ENCODE measurements at places on chromosomes 1 and 21.

GRCh38 chr1:165369255-165369848 lies 12.8 kb upstream of the LMX1A start:
- DNase-seq: peak; percentile 51

DNA sequence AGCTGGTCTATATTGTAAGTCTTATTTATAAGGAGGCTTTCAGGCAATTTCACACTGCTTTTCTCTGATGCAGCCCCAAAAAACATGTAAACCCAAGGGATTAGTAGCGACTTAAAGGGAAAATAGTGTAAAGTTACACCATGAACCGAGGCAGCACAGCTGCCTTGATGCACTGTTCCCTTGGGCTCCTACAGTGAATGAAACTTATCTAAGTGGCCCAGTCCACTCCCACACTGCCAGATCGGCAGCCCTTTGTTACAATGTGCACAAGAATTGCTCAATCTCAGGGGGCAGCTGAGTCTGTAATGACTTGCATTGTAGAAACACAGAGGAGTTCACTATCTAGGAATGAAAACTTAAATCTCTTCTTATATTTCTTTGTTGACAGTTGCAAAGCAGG lies 120.8 kb upstream of the ADGRL2 start:
- peak; percentile 69 for DNase-seq

- peak; percentile 74 for DNase-seq
These were observed 40.2 kb downstream of the IL12RB2 start for GRCh38 chr1:67347688-67348472.

- no peak for DNase-seq
These were observed 123.7 kb downstream of the UBE2U start for GRCh38 chr1:64327119-64327518.

- DNase-seq: no peak
These were observed 62.0 kb upstream of the IGSF21 start for GRCh38 chr1:18045621-18046020.

DNA sequence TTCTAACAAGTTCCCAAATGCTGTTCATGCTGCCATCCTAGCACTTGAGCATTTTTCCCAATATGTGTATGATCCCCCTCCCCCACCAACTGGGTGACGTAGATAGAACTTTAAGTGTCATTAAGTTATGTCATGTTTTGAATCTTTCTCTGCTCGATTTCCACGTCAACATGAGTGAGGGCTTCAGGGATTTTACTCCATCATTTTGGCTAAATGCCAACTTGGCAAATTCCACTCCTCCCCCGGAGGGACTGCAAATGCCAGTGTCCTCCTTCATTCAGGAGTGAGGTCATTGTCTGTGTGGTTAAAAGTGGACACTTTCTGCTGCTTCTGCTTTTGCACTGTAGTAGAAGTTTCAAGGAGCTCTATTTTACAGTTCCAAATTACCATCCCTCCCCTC lies 201.7 kb downstream of the FGGY start:
- DNase-seq: peak; percentile 51

GRCh38 chr1:115107516-115108260 lies 18.4 kb upstream of the TSPAN2 start:
- peak; percentile 81 for DNase-seq

GRCh38 chr1:181318858-181319235 lies 164.5 kb upstream of the CACNA1E start:
- DNase-seq: no peak

DNA sequence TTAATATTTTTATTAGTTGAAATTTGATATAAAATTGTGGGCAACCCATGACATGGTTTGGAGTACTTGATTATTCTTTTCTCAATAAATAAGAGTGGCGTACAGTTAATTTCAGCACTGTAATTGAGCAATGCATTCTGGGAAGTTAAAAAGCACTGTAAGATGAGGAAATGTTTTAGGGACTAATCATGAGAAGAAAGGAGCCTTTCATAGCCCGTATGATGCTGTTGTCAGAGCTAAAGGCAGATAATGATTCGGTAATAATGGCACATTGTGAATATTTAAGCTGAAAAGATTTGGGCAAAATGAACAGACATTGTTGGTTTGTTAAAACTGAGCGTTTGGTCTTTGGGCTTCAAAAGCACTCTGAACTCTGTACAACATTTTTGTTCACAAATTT lies 139.3 kb downstream of the NFIA start:
- peak; percentile 28 for DNase-seq

DNA sequence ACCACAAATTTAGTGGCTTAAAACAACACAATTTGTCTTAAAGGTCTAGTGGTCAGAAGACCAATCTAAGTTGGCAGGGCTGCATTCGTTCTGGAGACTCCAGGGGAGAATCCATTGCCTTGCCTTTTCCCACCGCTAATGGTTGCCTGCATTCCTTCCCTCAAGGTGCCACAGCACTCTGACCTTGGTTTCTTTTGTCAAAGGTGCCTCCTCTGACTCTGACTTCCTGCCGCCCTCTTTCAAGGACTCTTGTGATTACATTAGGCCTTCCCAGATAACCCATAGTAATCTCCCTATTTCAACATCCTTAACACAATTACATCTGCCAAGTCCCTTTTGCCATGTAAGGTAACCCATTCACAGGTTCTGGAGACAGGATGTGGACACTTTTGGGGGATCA lies 145.3 kb downstream of the S1PR1 start:
- DNase-seq: no peak

GRCh38 chr1:3222042-3222692 lies 153.2 kb downstream of the PRDM16 start:
- no peak for DNase-seq

GRCh38 chr1:173485401-173485800 lies 8.3 kb downstream of the PRDX6 start:
- DNase-seq: no peak

GRCh38 chr1:185674201-185674600 lies 60.0 kb upstream of the HMCN1 start:
- DNase-seq: no peak

GRCh38 chr1:172697534-172698002 lies 38.7 kb downstream of the FASLG start:
- no peak for DNase-seq

- DNase-seq: peak; percentile 51
These were observed 46.3 kb downstream of the TESK2 start for GRCh38 chr1:45444609-45445131.

GRCh38 chr1:54542120-54542961 lies 5.7 kb upstream of the ACOT11 start:
- DNase-seq: peak; percentile 83

- no peak for DNase-seq
These were observed 520 bp downstream of the CLIC6 start for GRCh38 chr21:34669149-34669879.

DNA sequence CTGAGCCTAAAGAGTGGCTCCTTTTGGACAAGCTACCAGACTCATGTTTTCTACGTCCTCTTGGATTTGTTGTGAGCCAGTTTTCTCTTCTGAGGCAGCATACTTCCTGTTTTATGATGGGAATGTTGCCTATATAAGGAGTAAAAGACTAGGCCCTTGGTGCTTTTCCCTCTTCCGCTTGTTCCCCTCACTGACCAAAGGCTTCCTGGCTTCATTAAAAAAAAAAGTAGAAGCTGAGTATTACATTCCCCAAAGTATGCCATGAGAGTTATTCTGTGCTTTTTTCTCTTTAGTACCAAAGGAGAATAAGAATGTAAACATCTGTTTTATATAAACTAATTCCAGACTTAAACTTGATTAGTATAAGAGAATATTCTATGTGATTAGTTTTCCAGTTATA lies 6.5 kb upstream of the HMCN1 start:
- no peak for DNase-seq

DNA sequence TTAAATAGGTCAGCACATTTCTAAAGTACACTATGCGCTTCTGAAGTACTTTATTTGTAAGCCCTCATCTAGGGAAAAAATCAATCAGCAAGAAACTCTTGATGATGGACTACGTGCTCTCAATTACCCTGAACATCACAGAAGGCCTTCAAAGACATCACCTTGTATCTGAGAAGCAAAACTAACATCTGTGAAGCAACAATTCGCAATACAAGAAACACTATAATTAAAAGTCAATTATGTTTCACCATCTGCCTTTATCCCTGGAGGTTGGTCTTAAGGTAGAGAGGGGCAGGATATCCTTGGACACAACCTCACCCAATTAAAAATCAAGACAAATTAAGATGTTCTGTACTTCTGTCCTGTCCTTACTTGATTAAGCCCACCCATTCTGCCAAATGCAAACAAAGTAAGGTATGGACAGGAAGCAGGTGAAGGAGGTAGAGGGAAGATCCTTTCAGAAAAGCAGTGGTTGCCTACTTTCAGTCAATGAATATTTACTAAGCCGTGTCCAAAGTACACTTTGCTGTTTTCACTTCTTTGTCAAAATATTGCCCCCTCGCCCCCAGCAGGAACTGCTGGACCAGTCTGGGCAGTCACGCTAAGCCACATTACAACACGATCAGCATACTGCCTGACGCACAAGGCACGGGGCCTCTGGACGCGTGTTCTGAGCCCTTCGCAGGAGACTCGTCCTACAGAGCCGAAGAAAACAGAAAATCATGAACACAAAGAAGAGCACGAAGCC lies 887 bp downstream of the SLC19A2 start:
- peak; percentile 89 for DNase-seq

Measured in choroid plexus epithelial cell (primary cell).